ENCODE measurements at places on chromosomes 1 and 21.

DNA sequence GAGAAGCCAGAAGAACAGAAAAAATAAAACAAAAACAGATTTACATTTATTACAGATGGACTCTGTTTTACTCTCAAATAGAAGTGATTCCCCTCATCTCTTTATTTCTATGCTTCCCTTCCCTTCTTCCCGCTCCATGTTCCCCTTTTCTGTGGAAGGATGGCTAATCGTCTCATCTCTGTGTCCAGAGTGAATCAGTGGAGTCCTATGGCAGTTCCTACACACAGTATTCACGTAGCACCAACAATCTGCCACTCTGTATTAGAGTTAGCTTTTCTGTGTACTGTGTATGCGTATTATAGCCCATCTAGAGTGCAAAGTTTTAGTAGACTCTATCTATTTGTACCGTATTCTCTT, 6.8 kb upstream of the ERO1B start:
- no peak for DNase-seq

GRCh38 chr1:234601301-234602017, 8.5 kb downstream of the IRF2BP2 start:
- no peak for DNase-seq

GRCh38 chr1:54927472-54928240, 40.7 kb upstream of the DHCR24 start:
- DNase-seq = no peak

- DNase-seq = no peak
Observed at GRCh38 chr1:180849031-180849775, 63.5 kb upstream of the KIAA1614 start.

DNA sequence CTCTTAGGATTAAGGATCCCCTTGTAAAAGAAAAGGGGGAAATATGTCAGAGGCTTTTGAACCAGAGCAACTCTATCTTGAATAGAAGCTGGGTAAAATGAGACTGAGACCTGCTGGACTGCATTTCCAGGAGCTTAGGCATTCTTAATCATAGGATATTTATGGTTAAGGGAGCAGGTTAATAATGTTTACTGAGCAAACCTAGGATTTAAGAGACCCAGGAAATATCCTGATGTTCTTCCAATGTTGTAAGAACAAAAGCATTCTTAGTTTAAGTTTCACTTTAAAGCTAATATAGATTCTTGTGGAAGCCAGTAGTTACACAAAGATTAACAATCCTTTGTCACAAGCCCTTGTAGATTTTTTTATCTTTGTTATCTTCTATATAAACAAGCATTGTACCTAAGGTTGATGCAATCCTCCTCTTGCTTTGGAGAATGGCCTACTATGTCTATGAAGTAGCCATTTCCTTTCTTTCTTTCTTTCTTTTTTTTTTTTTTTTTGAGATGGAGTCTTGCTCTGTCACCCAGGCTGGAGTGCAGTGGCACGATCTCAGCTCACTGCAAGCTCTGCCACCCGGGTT, 570.2 kb upstream of the BEND5 start:
- DNase-seq = no peak

DNA sequence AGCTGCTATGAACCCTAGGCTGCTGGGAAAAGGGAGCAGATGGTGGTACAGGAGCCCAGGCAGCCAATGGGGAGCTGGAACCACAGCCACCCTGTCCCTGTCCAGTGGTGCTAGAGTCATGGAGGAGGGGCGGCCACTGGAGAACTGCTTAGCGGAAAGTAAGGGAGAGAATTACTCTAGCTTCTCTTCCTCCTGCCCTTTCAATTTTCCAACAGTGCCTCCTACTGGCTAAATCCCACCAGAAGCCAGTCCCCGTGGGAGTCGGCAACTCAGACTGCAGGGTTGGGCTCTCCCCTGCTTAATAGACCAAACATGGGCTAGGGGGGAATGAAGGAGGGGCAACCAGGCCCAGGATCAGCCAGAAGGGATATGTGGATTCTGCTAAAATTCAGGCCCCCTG, 154.5 kb downstream of the ACTL8 start:
- DNase-seq = no peak

- DNase-seq = no peak
Observed at GRCh38 chr21:40853956-40854688, 7.2 kb upstream of the DSCAM start.

All from stimulated activated CD8-positive, alpha-beta memory T cell treated with anti-CD3 and anti-CD28 coated beads, Interleukin-15, amount 100 ng/mL, for 48 hours (primary cell).